Bronchus fibroblast of lung (primary cell): ENCODE measurements at places on chromosomes 2 and 18. TPM values are rescaled to one million over a fixed set of nuclear protein-coding genes. Genes with fewer than 3 reads are reported as not detected.

Gene GKN1
- total RNA-seq, result not detected in 2 replicates

Gene UGT1A6
- total RNA-seq, result not detected in 2 replicates

Gene GPR45
- not detected in 2 replicates for total RNA-seq

Gene NFU1
- 32.9 and 37.7 TPM in 2 replicates for total RNA-seq

Gene DNAH6
- total RNA-seq, result under 0.01 and 0.34 TPM in 2 replicates

Gene LAMA3
- 1.2 and 1.3 TPM in 2 replicates for total RNA-seq

Gene SERPINB11
- not detected in 2 replicates for total RNA-seq

Gene SMYD1
- total RNA-seq, result not detected in 2 replicates

Gene ALPP
- not detected in 2 replicates for total RNA-seq

Gene SEPTIN10
- 51.0 and 58.0 TPM in 2 replicates for total RNA-seq

Gene KCNF1
- 0.50 and 0.59 TPM in 2 replicates for total RNA-seq

Gene IFIH1
- 3.3 and 4.7 TPM in 2 replicates for total RNA-seq

Gene REEP1
- 0.67 TPM in 1 of 2 replicates, not detected in the other for total RNA-seq

Gene ZCCHC2
- total RNA-seq, result 2.5 and 3.4 TPM in 2 replicates

Gene LYPD6
- total RNA-seq, result 3.6 and 4.5 TPM in 2 replicates

Gene ALPI
- total RNA-seq, result not detected in 2 replicates

Gene CNDP1
- 0.15 TPM in 1 of 2 replicates, not detected in the other for total RNA-seq

Gene MROH2A
- not detected in 2 replicates for total RNA-seq
